ENCODE measurements at places on chromosomes 4 and X. TPM values are rescaled to one million over a fixed set of nuclear protein-coding genes. Genes with fewer than 3 reads are reported as not detected.

BEX3 gene
- 305 TPM for total RNA-seq

DNA sequence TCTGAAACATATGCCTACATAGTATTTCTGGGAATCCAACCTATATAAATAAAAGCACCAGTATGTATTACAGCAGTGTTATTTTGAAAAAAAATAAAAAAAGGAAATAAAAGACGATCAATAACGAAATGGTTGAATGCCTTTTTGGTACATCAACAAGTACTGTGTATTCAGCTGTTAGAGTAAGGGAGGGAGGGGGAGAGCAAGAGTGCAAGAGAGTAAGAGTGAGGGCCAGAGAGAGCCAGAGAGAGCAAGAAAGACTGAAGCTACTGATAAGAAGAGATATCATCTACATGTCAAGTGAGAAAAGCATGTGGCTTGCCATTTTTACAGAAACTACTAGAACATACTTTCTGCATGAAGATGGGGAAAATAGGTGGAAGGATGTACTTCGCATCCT is 1.8 kb downstream of the SPIN4 start:
- H3K4me3 ChIP-seq, result peak overlapping the region; percentile 94
- H3K27me3 ChIP-seq, result no peaks in the 10 kb centered on the region
- H3K4me1 ChIP-seq, result no peaks in the 10 kb centered on the region

DNA sequence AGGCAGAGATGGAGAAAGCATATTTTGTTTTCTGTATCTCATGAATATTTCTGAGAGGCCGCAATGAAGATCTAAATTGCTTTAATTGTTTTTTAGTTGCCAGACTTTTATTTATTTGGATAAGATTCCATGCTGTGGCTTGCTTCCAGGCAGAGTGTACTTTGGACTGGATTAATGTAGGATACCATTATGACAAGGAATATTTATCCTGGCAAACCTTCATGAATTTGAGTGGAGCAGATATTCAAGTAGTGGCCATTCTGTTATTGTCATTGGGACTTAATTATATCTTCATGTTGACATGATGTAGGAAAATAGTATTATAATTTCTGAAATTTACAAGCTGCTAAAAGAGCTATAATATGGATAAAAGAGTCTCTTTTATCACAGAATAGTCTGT is 182.9 kb downstream of the C4orf33 start:
- H3K4me1 ChIP-seq, result no peaks in the 10 kb centered on the region
- no peaks in the 10 kb centered on the region for H3K36me3 ChIP-seq

TMPRSS11E gene
- total RNA-seq, result 2.3 TPM
